AG08396 (cell line): ENCODE measurements at places on chromosomes 7 and 10.

GRCh38 chr10:113259576-113260226, 293.2 kb upstream of the HABP2 start:
- DNase-seq: no peak

GRCh38 chr10:125206623-125207022, 46.3 kb upstream of the CTBP2 start:
- DNase-seq: no peak

DNA sequence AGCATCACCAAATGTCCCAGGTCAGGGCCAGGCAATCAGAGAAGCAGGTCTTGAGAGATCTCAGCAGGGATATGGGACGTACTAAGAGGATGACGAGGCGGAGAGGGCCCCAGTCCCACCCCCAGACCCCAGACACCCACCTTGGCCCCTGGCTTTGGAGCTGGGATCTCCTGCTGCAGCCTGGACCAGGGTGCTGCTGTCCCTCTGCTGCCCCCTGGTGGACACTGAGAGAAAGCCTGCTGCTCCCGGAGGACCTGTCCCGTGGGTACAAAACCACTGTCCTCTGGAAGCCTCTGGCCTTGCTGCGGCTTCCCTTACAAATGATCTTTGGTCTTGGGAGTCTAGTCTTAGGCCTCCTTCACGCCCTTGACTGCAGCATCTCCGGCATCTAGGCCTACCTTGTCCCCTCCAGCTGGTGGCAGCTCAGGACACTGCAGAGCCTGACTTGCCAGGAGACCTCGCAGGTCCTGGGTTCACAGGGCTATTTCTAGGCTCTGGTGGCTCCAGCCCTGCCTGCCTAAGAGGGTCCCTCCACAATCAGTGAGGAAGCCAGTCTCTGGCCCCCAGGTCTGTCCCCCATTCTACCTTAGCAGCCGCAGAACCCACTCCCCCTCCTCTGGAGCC, 97.1 kb downstream of the RGS10 start:
- DNase-seq: peak; percentile 86

DNA sequence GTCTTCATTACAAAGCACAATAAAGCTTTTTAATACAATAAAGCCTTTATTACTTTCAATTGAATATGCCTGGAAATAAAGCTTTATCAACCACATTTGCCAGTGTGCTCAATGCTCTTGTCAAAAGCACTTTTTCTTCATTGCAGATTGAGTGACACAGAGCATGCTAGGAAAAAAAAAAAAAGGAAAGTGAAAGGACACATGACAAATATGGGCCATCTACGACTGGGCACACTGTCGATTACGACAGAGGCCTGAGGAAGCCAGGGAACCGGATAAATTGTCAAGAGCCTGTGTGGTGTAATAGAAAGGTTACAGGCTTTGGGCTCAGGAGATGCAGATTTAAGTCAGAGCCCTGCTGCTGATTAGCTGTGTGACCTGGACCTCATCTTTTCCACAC, 84.8 kb upstream of the LRGUK start:
- DNase-seq: no peak

DNA sequence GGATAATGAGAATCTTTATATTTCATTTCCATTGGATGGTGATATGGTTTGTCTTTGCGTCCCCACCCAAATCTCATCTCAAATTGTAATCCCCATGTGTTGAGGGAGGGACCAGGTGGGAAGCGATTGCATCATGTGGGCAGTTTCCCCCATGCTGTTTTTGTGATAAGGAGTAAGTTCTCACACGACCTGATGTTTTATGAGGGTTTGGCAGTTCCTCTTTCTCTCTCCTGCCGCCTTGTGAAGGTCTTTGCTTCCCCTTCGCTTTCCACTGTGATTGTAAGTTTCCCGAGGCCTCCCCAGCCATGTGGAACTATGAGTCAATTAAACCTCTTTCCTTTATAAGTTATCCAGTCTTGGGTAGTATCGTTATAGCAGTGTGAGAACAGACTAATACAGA, 59.4 kb downstream of the MTPN start:
- DNase-seq: no peak

DNA sequence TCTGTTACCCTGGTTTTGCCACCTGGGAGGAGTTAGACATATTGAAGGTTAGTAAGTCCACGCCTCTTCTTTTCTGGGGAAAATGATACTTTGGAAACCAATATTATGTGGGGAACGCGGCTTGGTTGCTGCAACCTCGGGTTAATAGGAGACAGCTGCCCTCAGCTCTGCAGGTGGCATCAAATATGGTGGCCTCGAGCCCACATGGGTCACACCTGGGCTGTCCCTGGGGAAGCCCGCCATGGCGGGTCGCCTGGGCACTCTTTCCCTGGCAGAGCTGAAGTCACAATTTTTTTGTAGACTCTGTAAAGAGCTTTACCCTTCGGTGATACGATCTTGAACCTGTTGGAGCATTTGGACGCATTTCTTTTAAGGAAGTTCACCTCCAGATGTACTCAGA, 2.5 kb downstream of the PFKP start:
- DNase-seq: no peak

DNA sequence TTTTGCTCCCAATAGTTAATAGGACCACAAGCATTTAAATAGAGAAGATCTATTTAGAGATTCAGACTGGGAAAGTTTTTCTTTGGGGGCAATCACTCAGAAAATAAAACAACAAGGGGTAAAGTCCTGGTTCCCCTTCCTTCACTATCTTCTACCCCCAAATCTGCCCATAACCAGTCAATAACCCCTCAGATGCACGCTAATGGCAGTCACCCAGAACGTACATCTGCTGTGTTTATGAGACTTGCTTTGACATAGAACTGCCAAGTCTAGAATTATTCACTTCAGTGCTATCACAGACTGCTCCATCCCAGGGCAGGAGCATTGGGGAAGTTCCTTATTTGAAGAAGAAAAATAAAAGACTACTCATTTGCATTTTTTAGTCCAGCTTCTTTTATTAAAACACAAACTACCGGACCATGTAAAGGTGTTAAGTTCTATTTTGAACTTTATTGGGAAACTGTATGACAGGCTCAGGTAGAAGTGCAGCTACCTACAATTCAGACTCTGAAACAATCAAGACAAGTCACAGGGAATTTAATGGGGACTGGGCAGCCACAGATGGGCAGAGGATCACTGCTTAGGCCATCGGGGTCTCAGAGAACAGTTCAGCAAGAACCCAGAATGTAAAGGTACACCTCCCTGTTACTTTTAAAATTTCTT, 38.4 kb downstream of the ANK3 start:
- no peak for DNase-seq

DNA sequence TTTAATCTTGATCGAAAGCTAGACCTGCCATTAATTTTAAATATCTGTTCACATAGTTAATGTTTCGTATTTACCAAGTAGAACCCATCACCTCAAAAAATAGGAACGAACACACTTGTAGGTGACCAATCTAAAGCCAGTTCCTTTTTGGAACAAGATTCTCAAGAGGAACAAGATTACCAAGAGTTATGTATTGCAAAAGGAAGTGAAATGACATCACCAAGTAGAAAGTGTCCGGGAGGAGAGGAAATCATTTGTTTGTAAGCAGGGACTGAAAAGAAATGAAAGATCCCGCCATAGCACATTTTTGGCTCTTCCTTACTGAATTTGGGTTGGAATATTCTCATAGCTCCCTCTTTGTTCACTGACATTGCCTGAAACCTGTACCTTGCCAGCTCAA, 1200.5 kb downstream of the SORCS1 start:
- no peak for DNase-seq

DNA sequence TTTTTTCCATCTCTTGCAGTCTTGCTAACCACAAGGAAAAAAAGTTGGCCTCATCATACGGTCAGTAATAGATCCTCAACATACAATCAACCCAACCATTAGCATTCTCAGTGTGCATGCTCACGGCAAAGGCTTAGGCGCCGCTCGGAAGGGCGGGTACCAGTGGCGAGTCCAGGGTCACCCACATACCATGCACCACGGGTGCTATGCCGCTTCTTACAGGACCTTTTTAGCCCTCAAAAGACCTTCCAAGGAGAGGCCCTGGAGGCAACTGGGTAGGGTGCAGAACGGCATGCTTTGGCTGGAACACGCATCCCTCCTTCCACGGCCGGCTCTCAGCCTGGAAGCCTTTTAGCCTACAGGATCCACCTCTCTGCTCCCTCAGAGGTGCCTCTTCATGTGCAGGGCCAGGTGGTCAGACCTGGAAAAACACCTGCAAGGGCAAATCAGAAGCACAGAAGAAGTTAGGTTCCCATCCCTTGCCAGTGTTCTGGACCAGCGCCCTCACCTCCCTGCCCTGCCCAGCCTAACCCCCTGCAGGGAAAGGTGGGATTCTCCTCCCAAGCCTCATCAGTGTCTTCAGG, 5.8 kb downstream of the KLF6 start:
- DNase-seq: no peak

DNA sequence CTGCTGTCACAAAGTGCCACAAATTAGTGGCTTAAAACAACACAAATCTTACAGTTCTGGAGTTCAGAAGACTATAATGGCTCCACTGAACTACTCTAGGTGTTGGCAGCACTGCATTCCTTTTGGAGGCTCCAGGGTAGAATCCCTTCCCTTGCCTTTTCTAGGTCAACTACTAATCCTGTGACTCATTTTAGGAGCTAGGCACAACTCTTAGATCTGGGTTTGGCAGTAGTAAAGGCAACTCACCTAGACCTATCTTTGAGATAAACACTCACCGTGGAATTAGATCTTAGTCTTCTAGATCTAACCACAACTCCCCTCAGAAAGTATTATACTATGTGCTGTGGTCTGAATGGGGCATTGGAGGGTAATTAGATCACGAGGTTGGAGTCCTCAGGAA, 60.4 kb downstream of the ANKIB1 start:
- DNase-seq: no peak

DNA sequence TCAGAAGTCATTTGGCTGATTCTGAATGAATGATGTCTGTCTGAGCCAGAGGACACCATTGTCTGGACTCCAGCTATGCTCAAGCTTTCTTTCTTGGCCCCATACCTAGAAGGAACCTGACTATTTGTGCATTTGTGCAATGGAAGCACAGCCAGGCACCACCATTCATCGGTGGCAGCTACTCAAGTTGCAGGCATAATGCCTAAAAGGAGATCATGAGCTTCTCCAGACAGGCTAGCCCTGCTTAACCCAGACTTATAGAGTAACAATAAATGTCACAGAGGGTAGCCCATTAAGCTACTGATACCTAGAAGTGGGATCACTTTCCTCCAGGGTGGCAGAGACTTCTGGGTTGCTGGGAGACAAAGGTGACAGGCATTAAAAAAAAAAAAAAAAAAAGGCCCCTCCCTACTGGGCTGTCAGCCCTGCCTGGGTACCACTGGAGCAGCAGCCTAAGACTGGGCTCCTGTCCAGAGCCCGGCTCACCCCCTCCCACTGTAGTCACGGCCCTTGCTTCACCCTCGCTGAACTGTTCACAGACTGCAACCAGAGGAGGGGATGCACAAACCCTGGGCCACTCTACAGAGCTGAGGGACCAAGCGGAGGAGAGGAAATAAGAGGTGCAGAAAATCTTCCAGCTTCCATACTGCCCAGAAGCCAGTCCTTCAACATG, 75.4 kb upstream of the ATP6V0A4 start:
- DNase-seq: no peak

- no peak for DNase-seq
Observed at GRCh38 chr7:37251222-37251621, 197.4 kb downstream of the ELMO1 start.

DNA sequence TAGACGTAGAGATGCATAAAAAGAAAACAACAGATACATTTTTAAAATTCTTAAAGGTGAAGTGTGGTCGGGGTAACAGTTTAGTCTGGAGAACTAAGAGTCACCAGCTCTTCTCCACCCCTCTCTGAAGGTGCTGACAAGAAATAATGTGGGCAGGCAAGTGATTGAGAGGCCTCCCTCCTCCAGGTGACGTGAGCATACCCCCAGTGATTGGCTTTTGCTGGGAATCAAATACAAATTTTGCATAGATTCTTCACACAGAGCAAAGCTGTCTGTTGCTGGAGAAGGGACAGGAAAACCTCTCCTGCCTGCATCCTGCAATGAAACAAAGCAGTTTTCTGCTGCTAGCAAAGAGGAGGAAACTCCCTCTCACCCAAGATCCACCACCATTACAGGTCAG, 115.0 kb downstream of the DGKB start:
- DNase-seq: no peak

DNA sequence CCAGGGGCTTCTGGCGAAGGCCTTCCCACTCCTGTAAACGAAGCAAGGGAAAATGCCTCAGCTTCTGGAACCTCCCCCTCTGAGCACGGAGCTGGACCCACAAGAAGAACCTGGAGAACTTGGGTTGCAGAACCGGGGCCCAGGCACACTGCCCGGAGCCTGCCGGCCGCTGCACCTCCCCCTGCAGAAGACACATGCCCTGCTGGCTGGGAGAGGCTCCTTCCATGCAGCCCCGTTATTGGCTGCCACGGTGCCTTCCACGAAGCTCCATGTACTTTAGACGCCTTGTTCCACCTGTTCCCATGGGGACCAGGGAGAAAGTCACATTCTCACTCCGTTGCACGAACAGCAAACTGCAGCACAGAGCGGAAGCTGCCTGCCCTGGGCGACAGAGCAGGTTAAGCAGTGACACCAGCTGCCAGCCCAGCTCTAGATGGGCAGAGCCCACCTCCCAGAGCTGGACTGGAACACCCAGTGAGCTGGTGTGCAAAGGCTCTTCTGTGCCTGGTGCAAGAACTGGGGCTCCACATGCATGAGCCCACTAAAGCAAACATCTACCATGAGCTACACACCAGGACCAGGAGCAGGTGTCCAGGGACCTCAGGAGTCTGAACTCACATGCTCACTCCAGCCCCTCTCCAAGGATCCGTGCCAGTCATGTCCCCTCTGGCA, 70.1 kb downstream of the TNS3 start:
- no peak for DNase-seq

DNA sequence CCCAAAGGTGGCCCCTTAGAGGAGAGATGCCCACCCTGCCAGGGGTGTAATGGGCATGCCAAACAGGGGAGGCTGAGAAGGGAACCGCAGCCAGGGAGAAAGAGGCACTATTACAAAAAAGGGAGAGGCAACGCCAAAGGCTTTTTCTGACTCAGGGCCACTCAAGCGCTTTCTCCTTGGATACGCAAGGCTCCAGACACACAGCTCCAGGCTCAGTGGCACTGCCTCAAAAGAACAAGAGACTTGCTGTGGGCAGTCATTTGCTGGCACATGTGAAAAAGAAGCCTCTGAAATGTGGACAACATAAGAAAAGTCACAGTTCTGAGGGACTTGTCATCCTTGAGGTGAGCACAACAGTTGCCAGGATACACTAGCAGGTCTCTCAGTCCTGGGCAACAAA, 128.4 kb downstream of the DGKI start:
- no peak for DNase-seq

GRCh38 chr10:95451568-95452524, 109.3 kb downstream of the SORBS1 start:
- DNase-seq: no peak

GRCh38 chr7:97004247-97005182, 838 bp upstream of the DLX6 start:
- no peak for DNase-seq
